ENCODE measurements at places on chromosomes 11 and 22.

GRCh38 chr22:29339381-29340235, 24.1 kb upstream of the RASL10A start:
- DNase-seq, result no peak

DNA sequence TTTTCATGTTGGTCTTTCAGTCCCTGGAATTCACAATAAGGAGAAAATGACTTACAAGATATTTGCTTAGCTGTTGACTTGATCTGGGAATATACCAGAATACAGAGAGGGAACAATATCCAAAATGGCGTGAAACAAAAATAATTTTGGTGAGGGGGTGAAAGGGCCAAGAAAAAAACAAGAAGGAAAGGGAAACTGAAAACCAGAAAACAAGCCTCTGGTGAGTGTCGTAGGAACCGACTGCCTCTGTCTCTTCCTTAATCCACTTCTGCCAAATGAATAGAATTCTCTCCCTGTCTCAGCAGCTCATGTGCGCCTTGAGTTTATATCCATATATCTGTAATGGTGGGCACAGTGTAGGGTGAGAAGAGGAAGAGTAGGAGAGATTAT, 367.6 kb downstream of the ETS1 start:
- DNase-seq, result no peak

DNA sequence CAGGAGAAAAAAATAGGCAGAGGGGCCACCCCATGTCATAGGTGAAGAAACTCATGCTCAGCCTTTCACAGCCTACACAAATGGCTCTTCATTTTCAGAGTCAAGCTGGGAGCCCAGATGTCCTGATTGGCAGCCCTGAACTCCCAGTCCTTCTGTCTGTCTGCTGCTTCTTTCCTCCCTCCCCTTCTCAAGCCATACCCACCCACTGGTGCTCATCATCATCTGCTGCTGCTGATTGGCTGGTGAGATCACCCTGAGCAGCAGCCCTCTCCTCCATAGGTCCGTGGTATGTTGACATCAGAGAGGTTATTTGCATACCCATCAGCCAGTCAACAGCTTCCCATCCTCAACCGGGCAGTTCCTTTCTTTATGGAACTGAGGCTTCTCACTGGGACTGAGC, 46.1 kb upstream of the PRDM11 start:
- no peak for DNase-seq

DNA sequence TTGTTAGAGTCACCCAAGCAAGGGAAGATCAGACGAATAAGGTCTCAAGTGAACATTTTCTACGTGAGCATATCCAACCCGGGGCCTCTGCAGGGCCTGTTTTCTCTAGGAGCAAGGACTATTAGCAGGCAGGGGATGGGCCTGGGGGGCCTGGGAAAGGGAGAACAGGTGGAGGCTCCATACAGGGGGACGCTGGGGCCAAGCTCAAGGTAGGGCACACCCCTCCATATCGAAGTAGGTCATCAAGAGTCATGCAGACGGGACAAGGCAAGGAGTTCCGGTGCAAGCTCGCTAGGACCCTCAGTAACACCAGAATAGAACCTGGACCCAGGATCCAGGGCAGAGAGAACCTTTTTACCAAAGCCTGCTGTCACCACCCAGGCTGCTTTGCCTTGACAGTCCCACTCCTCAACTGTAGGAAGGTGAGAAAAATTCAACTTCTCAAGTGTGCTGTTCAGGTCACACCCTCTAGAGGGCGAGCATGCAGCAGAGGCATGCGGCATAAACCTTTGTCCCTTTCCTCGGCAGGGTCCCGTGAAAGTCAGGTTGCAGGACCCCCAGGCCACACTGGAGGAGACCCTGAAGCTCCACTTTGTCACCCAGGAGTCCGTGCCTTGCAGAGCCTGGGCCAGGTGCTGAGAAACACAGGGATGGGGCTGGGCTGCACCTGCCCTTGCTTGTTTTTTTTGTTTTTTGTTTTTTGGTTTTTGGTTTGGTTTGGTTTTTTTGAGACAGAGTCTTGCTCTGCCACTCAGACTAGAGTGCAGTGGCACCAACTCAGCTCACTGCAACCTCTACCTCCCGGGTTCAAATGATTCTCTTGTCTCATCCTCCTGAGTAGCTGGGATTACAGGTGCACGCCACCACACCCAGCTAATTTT, 8.6 kb upstream of the APOBEC3B start:
- peak; percentile 19 for DNase-seq

GRCh38 chr11:83031127-83031526, 40.6 kb downstream of the RAB30 start:
- no peak for DNase-seq

DNA sequence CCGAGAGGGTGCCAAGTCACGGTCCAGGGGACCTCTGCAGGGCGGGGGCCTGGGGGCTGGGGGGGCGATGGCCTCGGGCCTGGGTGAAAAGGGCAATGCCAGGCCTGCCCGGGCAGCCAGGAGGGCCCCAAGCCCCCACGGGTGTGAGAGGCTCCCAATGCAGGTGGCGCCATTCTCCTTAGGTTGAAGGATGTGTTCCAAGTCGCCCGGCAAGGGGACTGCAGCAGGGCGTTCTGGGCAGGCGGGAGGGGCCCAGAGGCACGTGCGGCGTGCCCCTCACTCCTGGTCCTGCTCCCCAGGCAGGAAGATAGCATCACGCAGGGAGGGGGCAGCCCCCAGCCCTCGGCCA, 730 bp upstream of the TNNI2 start:
- no peak for DNase-seq

All from activated T-helper 1 cell treated with Interleukin-2 at 50 U/mL for 16 hours (primary cell).